Neural progenitor cell (in vitro differentiated cells): ENCODE measurements at places on chromosomes 3 and 15. TPM values are rescaled to one million over a fixed set of nuclear protein-coding genes. Genes with fewer than 3 reads are reported as not detected.

DNA sequence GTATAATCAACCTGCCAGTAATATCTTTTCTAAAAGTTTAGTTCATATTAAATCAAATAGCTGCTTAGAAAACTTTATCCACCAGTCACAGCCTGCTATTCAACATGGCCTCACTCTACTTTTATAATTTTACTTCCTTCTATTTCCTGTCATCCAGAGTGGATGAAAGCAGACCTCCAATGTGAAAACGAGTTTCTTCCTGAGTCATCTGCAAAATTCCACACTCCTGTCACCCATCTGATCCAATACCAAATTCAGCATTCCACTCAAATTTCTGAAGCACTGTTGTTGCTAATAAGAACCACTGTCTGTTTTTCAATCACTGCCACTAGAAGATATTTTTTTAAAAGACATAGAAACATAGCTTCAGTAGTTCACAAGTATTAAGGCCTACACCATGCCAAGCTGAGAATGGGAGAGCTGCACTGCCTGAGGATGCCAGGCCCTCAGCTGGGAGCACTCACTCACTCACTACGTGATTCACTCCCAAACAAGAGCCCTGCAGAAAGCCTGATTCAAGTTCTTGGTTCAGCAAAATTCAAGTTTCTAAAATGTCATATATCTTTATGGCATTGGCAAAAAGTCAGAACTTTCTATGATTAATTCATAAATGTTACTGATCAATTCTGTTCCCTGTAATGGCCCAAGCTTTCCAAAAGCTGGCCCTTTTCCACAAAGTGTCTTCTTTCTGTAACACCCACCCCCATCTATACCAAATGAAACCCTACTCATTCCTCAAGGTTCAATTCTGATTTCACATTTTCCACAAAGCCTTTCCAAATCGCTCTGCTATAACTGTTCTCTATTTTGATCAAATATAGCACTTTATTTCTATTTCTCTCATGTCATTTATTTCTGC, 82.9 kb downstream of the FSIP1 start:
- no peaks in the 10 kb centered on the region for H3K27me3 ChIP-seq
- no peak overlapping the region for H3K4me3 ChIP-seq
- no peaks in the 10 kb centered on the region for H3K36me3 ChIP-seq
- H3K27ac ChIP-seq = no peak overlapping the region
- DNase-seq = no peak

- H3K36me3 ChIP-seq = no peaks in the 10 kb centered on the region
- H3K4me1 ChIP-seq = no peaks in the 10 kb centered on the region
- H3K27ac ChIP-seq = no peak overlapping the region
- no peaks in the 10 kb centered on the region for H3K27me3 ChIP-seq
Observed at GRCh38 chr15:101623367-101624304, 28.5 kb downstream of the TM2D3 start.

GRCh38 chr3:62238003-62238402, 135.3 kb downstream of the FEZF2 start:
- no peaks in the 10 kb centered on the region for H3K36me3 ChIP-seq
- H3K27ac ChIP-seq = no peak overlapping the region
- H3K4me1 ChIP-seq = peaks cover 30% of the 10 kb centered on the region
- H3K27me3 ChIP-seq = no peaks in the 10 kb centered on the region

GRCh38 chr3:67723863-67724262, 69.5 kb upstream of the SUCLG2 start:
- H3K27me3 ChIP-seq = no peaks in the 10 kb centered on the region
- H3K36me3 ChIP-seq = no peaks in the 10 kb centered on the region
- no peak overlapping the region for H3K4me3 ChIP-seq
- no peaks in the 10 kb centered on the region for H3K4me1 ChIP-seq
- H3K27ac ChIP-seq = peak overlapping the region; percentile 29

The CSTA gene
- not detected in 2 replicates for total RNA-seq

DNA sequence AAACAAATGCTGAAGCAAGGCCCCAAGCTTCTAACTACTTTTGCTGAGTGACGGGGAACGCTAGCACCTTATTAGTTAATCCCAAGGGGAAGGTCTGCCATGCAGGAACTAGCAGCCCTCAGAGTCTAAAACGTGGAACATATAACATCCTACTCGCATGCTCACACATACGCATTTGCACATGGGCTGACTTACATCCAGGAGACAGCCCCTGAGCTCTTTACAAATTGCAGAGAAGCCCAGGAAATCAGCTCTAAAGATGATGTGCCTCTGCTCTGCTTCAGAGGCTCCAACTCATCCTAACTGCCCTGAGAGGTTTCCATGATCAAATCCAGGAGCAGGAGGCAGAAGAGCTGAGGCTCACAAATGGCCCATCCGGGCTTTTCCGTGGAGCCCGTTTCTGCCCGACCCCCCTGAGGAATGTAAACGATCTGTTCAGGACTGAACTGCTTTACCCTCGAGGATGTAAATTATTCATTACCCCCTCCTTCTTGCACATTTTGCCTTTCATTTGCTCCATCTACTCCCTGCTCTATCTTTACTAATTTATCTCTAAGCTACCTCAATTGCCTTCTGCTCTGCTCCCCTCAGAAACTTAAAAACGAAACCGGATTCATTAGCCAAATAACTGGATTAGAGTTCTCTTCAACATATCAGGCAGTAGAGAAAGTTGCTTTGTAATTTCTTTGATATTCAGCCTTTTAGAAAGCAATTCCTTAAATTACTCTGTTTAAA, 141.9 kb upstream of the CCDC54 start:
- no peak overlapping the region for H3K4me3 ChIP-seq
- no peak overlapping the region for H3K27ac ChIP-seq
- peak; percentile 4 for DNase-seq
- peaks cover 12% of the 10 kb centered on the region for H3K27me3 ChIP-seq
- H3K36me3 ChIP-seq = no peaks in the 10 kb centered on the region

- H3K36me3 ChIP-seq = no peaks in the 10 kb centered on the region
- H3K27me3 ChIP-seq = no peaks in the 10 kb centered on the region
- DNase-seq = no peak
- H3K4me1 ChIP-seq = no peaks in the 10 kb centered on the region
Observed at GRCh38 chr3:36397841-36398240, 17.5 kb downstream of the STAC start.

- peak; percentile 84 for DNase-seq
- no peak overlapping the region for H3K4me3 ChIP-seq
- H3K27me3 ChIP-seq = no peaks in the 10 kb centered on the region
- H3K27ac ChIP-seq = no peak overlapping the region
- H3K4me1 ChIP-seq = no peaks in the 10 kb centered on the region
- H3K36me3 ChIP-seq = no peaks in the 10 kb centered on the region
Observed at GRCh38 chr15:59247364-59247763, 40.7 kb downstream of the LDHAL6B start.

The TRIM59 gene
- total RNA-seq = 80.9 and 120 TPM in 2 replicates

DNA sequence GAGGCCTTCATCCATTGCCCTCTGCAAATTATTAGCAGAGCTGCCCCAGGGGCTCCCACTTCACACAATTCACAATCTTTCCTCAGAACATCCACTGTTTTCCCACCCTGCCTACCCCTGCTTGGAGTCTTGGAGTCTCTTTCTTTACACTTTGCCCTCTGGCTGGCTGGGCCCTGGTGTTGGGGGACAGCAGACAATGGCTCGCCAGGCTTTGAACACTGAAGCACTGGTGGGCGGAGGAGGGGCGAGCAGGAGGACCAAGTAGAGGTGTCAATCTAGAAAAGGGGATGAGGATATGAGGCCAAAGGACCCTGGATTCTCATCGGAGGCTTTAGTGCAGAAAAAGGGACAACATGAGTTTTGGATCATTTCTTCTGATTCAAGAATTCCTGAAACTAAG, 212.0 kb downstream of the NR1D2 start:
- no peaks in the 10 kb centered on the region for H3K36me3 ChIP-seq
- no peak overlapping the region for H3K4me3 ChIP-seq
- no peaks in the 10 kb centered on the region for H3K27me3 ChIP-seq
- H3K27ac ChIP-seq = no peak overlapping the region
- DNase-seq = peak; percentile 12

The MCCC1 gene
- total RNA-seq = 29.9 and 34.9 TPM in 2 replicates

DNA sequence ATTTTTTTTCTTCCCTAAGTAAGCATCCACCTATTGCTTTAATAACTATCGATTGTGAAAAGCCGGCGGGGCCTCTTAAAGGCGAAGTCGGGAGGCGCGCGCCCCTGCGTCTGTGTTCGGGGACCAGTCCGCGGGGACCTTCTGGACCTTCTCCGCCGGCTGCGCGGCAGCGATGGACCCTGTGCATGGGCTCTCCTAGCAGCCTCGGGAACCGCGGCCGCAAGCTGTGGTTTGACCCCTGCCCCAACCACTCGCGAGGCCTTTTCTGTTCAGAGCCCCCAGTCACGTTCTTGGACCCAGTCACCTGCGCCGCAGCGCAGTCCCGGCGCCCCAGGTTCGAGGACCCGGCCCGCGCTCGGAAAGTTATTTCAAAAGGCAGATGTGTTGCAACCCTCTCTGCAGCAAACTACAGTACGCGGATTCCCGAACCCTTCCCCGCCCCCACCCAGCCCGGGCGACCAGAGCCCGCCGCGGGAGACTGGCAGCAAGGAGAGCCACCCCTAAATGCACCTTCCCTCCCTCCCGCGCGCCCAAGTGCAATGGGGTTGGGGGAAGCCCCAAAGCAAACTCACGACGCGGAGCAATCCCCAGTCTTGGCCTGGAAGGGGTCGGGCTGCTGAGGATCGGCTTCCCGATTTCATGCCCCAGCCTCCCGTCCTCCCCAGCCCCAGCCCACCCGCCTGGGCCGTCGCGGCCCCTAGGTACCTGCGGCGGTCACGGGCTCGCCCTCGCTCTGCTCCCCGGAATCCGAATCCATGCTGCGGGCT, 684 bp downstream of the TNFAIP8L3 start:
- H3K27me3 ChIP-seq = peaks cover 100% of the 10 kb centered on the region
- peak; percentile 50 for DNase-seq
- H3K4me1 ChIP-seq = peaks cover 3% of the 10 kb centered on the region
- H3K27ac ChIP-seq = no peak overlapping the region
- peak overlapping the region; percentile 55 for H3K4me3 ChIP-seq

GRCh38 chr3:53803816-53804695, 42.2 kb downstream of the CHDH start:
- DNase-seq = no peak
- no peaks in the 10 kb centered on the region for H3K27me3 ChIP-seq
- no peaks in the 10 kb centered on the region for H3K36me3 ChIP-seq
- H3K4me1 ChIP-seq = no peaks in the 10 kb centered on the region

The WDR49 gene
- 0.25 TPM in 1 of 2 replicates, not detected in the other for total RNA-seq

DNA sequence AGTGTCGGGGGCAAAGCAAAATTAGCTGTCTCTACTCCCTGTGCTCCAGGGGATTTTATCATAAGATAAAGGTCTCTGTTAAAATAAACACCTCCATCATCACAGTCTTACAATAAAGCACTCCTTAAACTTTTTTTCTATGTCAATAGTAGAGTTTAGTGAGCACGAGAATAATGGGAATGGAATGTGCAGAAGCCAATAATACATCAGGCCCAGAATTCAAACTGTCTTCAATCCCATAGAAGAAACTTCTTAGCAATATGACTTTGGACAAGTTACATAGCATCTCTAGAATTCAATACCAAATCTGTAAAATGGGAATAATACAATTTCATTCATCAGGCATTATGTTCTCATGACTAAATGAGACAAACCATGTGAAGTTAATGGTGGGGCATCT, 49.0 kb upstream of the EPHA3 start:
- no peak overlapping the region for H3K4me3 ChIP-seq
- H3K27me3 ChIP-seq = no peaks in the 10 kb centered on the region
- H3K36me3 ChIP-seq = no peaks in the 10 kb centered on the region
- no peak overlapping the region for H3K27ac ChIP-seq
- DNase-seq = no peak

DNA sequence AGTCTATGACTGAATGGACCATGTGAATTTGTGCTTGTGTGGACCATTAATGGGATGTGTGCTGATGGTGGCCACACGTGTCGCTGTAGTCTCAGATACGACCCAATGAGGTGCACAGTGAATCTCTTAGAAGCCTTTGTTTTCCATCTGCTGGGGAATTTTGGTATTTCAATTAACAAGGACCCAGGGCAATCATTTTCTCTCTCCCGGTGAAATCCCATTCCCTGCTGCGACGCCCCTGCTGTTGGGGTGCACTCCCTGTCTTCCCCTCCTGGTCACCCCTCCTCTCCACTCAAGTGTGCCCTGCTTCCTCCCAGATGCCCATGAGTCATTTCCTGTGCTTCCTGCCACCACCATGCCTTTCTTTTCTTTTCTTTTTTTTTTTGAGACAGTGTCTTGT, 32.7 kb downstream of the EBLN2 start:
- no peaks in the 10 kb centered on the region for H3K36me3 ChIP-seq
- H3K27ac ChIP-seq = no peak overlapping the region
- H3K4me3 ChIP-seq = no peak overlapping the region
- DNase-seq = no peak
- H3K27me3 ChIP-seq = no peaks in the 10 kb centered on the region

DNA sequence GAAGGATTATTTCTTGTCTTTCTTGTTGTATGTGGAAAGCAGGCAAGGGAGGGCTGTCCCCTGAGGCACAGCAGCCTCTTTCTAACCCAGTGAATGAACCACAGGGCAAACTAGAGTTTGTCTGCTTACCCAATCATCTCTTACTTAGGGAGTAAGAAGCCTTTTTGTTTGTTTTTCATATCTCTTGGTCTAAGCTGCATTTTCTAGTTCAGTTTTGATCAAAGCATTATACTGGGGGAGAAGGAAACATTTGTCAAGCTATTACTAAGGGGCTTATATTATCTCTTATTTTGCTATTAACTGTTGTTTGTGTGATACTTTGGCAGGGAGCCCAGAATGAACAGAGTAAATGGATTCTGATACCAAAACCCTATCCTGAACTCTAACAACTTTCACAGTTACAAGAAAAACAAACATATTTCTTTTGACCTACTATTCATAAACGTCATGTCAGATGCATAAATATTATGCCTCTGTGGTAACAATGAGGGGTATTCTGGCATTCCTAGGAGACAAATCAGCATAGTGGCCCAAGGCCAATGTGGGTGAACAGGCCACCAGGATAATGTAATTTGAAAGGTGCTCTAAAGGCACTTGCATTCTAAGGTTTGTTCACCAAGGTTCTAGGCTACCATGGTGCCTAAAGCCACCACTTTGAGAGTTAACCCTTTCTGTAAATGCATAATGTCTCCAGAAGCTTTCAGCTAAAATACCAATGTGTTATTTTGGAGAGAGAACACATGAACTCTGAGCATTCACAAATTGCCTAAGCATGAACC, 271.6 kb upstream of the ZPLD1 start:
- H3K36me3 ChIP-seq = no peaks in the 10 kb centered on the region
- no peaks in the 10 kb centered on the region for H3K27me3 ChIP-seq
- no peaks in the 10 kb centered on the region for H3K4me1 ChIP-seq
- no peak for DNase-seq
- H3K27ac ChIP-seq = no peak overlapping the region
- no peak overlapping the region for H3K4me3 ChIP-seq

The INO80 gene
- 14.8 and 25.4 TPM in 2 replicates for total RNA-seq

DNA sequence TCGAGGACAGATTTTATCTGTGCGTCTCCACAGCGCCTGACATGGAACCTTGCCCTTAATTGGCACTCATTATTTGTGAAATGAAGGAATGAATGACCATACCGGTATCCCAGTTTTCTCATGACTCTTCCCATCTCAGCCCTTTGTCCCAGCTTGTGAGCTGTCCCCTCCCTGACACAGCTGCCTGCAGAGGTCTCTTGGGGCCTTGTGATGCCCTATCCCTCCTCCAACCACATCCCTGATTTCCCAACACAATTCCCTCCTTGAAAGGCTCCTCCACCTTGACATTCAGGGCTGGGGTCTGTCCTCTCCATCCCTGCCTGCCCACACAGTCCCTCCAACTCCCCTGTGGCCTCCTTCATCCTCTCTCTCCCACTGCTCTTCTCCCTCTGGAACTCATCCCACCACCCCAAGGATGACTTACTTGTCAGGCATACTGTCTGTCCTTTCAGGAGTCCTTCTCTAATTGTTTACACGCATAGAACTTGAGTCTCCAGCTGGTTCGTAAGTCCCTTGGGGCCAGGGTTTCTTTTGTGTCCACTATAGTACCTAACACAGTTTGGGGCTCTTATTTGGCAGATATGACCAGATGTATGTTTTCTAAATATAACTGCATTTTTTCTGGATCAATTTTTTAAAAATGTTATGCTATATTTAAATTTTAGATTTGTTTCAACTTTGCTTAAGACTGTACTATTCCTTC, 35.6 kb upstream of the FILIP1L start:
- no peak overlapping the region for H3K4me3 ChIP-seq
